ENCODE measurements at places on chromosomes 12 and 14. TPM values are rescaled to one million over a fixed set of nuclear protein-coding genes. Genes with fewer than 3 reads are reported as not detected.

The HEATR5A gene
- total RNA-seq = 44.9 TPM

The CLEC1B gene
- not detected for total RNA-seq

DNA sequence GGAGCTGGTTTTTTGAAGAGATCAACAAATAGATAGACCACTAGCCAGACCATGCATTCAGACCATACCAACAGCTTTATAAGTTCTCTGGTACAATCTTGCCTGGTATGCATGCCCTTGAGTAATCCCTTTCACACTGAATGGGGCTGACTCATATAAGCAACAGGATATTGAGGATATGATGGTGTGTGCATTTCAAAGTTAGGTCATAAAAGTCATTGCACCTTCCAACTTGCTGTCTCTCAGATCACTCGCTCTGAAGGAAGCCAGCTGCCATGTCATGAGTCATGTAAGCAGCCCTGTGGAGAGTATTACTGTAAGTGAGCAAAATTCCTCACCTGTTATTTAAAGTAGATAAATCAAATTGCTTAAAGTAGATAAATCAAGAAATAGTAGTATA lies 45.0 kb upstream of the OR6J1 start:
- peaks cover 3% of the 10 kb centered on the region for H3K27me3 ChIP-seq
- H3K36me3 ChIP-seq = no peaks in the 10 kb centered on the region
- no peak overlapping the region for H3K4me3 ChIP-seq
- H3K4me1 ChIP-seq = peaks cover 14% of the 10 kb centered on the region
- no peak overlapping the region for H3K27ac ChIP-seq
- DNase-seq = peak; percentile 99

The GPR132 gene
- 0.26 TPM for total RNA-seq

GRCh38 chr12:24730489-24730896 lies 218.4 kb downstream of the BCAT1 start:
- no peak overlapping the region for H3K4me3 ChIP-seq
- no peak overlapping the region for H3K27ac ChIP-seq
- no peaks in the 10 kb centered on the region for H3K4me1 ChIP-seq
- no peaks in the 10 kb centered on the region for H3K27me3 ChIP-seq
- H3K36me3 ChIP-seq = no peaks in the 10 kb centered on the region

GRCh38 chr12:115023279-115024265 lies 339.6 kb upstream of the TBX3 start:
- H3K27ac ChIP-seq = no peak overlapping the region
- H3K4me3 ChIP-seq = no peak overlapping the region
- peaks cover 4% of the 10 kb centered on the region for H3K4me1 ChIP-seq
- H3K36me3 ChIP-seq = no peaks in the 10 kb centered on the region
- DNase-seq = peak; percentile 12
- H3K27me3 ChIP-seq = no peaks in the 10 kb centered on the region

DNA sequence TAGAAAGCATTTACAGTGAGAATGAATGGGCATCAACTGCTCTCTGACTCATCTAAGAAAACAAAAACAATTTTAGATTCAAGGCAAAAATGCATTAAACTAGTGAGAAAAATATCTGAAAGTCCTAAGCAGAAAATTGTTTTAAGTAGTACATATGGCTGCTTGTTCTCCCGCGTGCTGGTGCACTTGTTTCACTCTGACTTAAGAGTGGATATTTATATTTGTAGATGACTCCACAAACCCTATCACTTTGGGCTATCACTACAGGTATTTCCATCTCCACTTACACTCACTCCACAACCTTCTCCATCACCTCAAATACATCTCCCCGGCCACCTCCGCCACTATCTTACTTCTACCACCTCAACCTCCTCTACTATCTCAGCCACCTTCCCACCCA lies 253.9 kb upstream of the EGLN3 start:
- H3K4me1 ChIP-seq = no peaks in the 10 kb centered on the region
- no peak overlapping the region for H3K4me3 ChIP-seq

GRCh38 chr12:31002361-31002725 lies 71.3 kb upstream of the DDX11 start:
- H3K27me3 ChIP-seq = no peaks in the 10 kb centered on the region
- H3K4me1 ChIP-seq = no peaks in the 10 kb centered on the region
- no peak overlapping the region for H3K4me3 ChIP-seq
- no peaks in the 10 kb centered on the region for H3K36me3 ChIP-seq
- no peak overlapping the region for H3K27ac ChIP-seq

- DNase-seq = no peak
- no peaks in the 10 kb centered on the region for H3K36me3 ChIP-seq
- H3K4me1 ChIP-seq = no peaks in the 10 kb centered on the region
- H3K4me3 ChIP-seq = no peak overlapping the region
Observed at GRCh38 chr14:21631084-21631483, 3.7 kb downstream of the OR10G2 start.

DNA sequence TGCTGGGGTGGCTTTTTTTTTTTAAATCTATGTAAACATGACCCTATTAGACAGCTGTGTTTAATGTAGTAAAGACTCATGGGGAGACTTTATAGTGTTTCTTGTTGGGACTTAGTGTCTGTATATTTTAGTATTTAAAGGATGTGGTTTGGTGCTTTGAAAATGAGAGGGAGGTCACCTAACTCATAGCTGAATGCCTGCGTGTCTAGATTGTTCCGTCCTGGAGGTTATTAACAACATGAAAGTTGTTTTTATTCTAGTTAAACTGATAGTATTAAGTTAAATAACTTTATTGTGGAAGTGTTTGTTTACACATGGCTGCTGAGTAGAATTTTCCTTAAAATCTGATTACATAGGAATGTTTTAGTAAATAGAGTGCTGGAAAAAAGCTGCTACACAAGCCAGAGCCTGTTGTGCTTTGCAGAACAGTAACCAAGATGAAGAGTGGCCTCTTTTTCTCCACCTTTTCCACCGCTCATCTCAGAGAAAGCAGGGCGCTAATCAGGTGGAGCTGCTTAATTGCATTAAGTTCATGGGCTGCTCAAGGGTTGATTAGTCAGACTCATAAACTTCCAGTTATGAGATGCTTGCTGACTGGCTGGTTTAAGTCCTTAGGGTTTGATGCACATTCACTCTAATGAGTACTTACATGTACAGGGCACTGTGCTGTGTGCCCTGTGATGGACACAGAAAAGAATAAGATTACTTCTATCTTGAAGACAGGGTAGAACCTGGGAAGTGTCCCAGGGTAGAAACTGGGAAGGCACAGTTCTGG lies 62.7 kb downstream of the FBXO34 start:
- H3K4me1 ChIP-seq = peaks cover 6% of the 10 kb centered on the region
- H3K4me3 ChIP-seq = no peak overlapping the region
- no peaks in the 10 kb centered on the region for H3K27me3 ChIP-seq
- H3K27ac ChIP-seq = no peak overlapping the region
- no peaks in the 10 kb centered on the region for H3K36me3 ChIP-seq
- DNase-seq = peak; percentile 47

GRCh38 chr14:50469982-50470381 lies 62.4 kb downstream of the MAP4K5 start:
- H3K4me1 ChIP-seq = no peaks in the 10 kb centered on the region
- H3K27ac ChIP-seq = no peak overlapping the region
- peaks cover 8% of the 10 kb centered on the region for H3K36me3 ChIP-seq
- no peaks in the 10 kb centered on the region for H3K27me3 ChIP-seq
- no peak overlapping the region for H3K4me3 ChIP-seq
- DNase-seq = no peak

- H3K4me3 ChIP-seq = no peak overlapping the region
- H3K36me3 ChIP-seq = no peaks in the 10 kb centered on the region
- no peak for DNase-seq
- no peaks in the 10 kb centered on the region for H3K4me1 ChIP-seq
- H3K27ac ChIP-seq = no peak overlapping the region
Observed at GRCh38 chr14:103319422-103319821, 14.6 kb upstream of the EIF5 start.

DNA sequence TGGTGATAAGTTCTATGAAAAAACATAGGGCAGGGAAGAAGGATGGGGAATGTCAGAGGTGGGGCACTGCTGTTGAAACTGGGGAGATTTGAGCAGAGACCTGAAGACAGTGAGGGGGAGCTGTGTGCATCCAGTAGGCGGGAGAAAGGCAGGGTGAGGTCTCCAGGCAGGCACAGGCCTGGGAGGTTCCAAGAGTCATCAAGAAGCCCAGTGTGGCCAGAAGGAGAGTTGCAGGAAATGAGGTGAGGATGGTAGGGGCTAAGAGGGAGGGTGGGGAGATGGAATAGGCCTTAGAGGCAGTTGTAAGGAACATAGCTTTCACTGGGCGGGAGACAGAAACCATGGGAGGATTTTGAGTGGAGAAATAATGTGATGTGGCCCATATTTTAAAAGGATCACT lies 341.8 kb downstream of the GLT1D1 start:
- H3K4me1 ChIP-seq = no peaks in the 10 kb centered on the region
- H3K27ac ChIP-seq = no peak overlapping the region
- DNase-seq = no peak
- H3K36me3 ChIP-seq = no peaks in the 10 kb centered on the region

- peak; percentile 28 for DNase-seq
- H3K4me3 ChIP-seq = no peak overlapping the region
- H3K36me3 ChIP-seq = no peaks in the 10 kb centered on the region
- H3K27ac ChIP-seq = no peak overlapping the region
Observed at GRCh38 chr14:67955261-67955660, 135.7 kb downstream of the RAD51B start.

- peaks cover 2% of the 10 kb centered on the region for H3K36me3 ChIP-seq
- H3K27me3 ChIP-seq = no peaks in the 10 kb centered on the region
- H3K4me3 ChIP-seq = peak overlapping the region; percentile 96
- DNase-seq = no peak
Observed at GRCh38 chr12:62605981-62606380, 139.4 kb downstream of the MON2 start.

GRCh38 chr12:11730299-11731041 lies 81.0 kb downstream of the ETV6 start:
- no peaks in the 10 kb centered on the region for H3K27me3 ChIP-seq
- H3K36me3 ChIP-seq = no peaks in the 10 kb centered on the region
- no peak overlapping the region for H3K4me3 ChIP-seq
- DNase-seq = no peak
- no peaks in the 10 kb centered on the region for H3K4me1 ChIP-seq

The RABGGTA gene
- 21.0 TPM for total RNA-seq

The APOF gene
- total RNA-seq = not detected

GRCh38 chr12:6552140-6552551 lies 3.7 kb downstream of the IFFO1 start:
- peaks cover 50% of the 10 kb centered on the region for H3K4me1 ChIP-seq
- H3K36me3 ChIP-seq = peaks cover 16% of the 10 kb centered on the region
- peak; percentile 47 for DNase-seq
- H3K27ac ChIP-seq = peak overlapping the region; percentile 97
- no peak overlapping the region for H3K4me3 ChIP-seq
- H3K27me3 ChIP-seq = no peaks in the 10 kb centered on the region

DNA sequence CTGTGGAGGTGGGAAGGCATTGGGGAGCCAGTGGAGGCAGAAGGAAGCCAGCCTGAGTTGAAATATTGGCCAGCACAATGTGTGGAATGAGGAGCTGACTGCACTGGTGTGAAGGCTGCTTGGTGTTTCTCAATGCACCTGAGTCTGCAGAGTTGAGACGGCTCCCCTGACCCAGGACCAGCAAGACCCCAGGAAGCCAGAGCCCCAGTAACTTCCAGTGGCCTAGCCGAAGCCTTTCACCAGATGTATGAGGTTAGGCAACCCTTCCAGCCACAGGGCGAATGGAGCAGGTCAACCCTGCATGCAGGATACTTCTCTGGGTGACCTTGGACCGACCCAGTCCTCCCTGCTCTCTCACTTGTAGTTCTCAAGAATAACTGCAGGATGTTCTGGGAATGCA lies 12.9 kb upstream of the KRT73 start:
- no peaks in the 10 kb centered on the region for H3K27me3 ChIP-seq
- H3K4me3 ChIP-seq = no peak overlapping the region
- DNase-seq = no peak
- H3K4me1 ChIP-seq = no peaks in the 10 kb centered on the region
- H3K36me3 ChIP-seq = no peaks in the 10 kb centered on the region
- H3K27ac ChIP-seq = no peak overlapping the region

- DNase-seq = peak; percentile 12
- no peaks in the 10 kb centered on the region for H3K27me3 ChIP-seq
- no peaks in the 10 kb centered on the region for H3K36me3 ChIP-seq
- no peak overlapping the region for H3K27ac ChIP-seq
Observed at GRCh38 chr12:95484524-95484923, 10.6 kb downstream of the METAP2 start.

The CEBPE gene
- not detected for total RNA-seq
